CD4-positive, alpha-beta memory T cell (primary cell): ENCODE measurements at places on chromosomes 1 and 21. TPM values are rescaled to one million over a fixed set of nuclear protein-coding genes. Genes with fewer than 3 reads are reported as not detected.
A peak's percentile ranks its signal among the peaks of the same experiment; 100 is the strongest.

The REG4 gene
- total RNA-seq, result not detected

The SNX27 gene
- 44.3 TPM for total RNA-seq

DNA sequence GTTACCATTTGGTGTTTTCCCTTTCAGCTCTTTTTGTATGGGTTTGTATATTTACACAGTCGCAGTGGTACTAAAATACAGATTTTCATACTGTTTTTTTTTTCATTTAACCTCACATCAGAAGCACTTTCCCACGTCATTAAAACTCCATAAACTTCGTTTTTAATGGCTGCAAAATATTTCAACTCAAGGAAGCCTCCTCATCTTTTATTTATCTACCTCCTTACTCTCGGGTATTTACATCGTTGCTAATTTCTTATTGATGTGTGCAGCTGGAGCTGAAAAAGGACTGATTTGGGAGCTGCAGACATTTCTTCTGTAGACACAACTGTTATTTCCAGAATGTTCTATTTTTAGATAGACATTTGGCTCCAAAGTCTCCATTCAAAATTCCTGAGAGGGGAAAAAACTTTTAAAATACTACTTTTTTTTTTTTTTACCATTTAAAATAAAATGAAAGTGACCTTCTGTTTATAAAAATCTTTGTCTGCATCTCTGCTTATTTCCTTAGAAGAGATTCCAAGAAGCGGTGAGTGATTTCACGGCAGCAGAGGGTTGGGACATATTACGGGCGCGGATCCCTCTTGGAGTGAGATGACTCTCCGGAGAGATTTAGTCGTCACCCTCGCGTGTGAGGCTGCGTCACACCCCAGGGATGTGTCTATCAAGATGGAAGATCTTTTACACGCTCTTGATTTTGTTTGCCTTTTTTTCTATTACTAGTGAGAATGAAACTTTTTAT, 10.1 kb downstream of the RUNX3 start:
- H3K4me1 ChIP-seq, result peaks cover 100% of the 10 kb centered on the region
- H3K27ac ChIP-seq, result peak overlapping the region; percentile 98
- peaks cover 68% of the 10 kb centered on the region for H3K36me3 ChIP-seq
- DNase-seq, result no peak
- H3K27me3 ChIP-seq, result no peaks in the 10 kb centered on the region

DNA sequence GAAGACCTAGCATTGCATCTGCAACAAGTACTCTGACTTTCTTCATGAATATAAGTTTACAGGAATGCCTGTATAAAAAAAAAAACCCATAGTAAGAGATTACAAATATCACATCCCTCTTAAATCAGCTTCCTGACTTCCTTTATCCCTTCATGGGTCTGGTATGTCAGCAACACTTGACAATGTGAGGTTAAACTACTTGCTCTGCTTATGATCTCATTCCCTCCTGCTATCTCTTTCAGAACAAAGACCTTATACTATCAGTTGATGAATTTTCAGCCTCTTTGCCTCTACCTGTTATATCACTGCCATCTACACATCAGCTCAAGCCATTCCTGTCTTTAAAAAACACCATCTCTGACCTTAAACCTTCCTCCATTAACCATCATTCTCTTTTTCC, 130.9 kb upstream of the SAMSN1 start:
- peaks cover 34% of the 10 kb centered on the region for H3K4me1 ChIP-seq
- DNase-seq, result no peak
- no peaks in the 10 kb centered on the region for H3K27me3 ChIP-seq

- DNase-seq, result no peak
- H3K36me3 ChIP-seq, result no peaks in the 10 kb centered on the region
- H3K4me1 ChIP-seq, result no peaks in the 10 kb centered on the region
- no peak overlapping the region for H3K27ac ChIP-seq
Observed at GRCh38 chr1:67644566-67644965, 40.4 kb upstream of the GADD45A start.

DNA sequence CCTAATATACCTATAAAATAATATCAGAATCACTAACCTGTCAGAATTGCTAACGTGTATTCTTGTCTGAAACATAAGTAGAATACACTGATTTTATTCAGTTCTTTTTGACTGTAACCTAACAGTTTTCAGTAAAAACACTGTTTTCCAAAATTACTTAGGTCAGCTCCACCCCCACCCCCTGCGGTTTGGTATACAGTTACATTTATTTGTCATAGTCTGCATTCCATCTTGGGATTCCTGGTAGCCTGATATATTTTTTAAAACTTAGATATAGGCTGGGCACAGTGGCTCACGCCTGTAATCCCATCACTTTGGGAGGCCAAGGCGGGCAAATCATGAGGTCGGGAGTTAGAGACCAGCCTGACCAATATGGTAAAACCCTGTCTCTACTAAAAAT, 19.8 kb upstream of the ABCD3 start:
- H3K36me3 ChIP-seq, result no peaks in the 10 kb centered on the region
- no peak overlapping the region for H3K4me3 ChIP-seq
- DNase-seq, result no peak
- no peaks in the 10 kb centered on the region for H3K27me3 ChIP-seq
- H3K4me1 ChIP-seq, result no peaks in the 10 kb centered on the region

DNA sequence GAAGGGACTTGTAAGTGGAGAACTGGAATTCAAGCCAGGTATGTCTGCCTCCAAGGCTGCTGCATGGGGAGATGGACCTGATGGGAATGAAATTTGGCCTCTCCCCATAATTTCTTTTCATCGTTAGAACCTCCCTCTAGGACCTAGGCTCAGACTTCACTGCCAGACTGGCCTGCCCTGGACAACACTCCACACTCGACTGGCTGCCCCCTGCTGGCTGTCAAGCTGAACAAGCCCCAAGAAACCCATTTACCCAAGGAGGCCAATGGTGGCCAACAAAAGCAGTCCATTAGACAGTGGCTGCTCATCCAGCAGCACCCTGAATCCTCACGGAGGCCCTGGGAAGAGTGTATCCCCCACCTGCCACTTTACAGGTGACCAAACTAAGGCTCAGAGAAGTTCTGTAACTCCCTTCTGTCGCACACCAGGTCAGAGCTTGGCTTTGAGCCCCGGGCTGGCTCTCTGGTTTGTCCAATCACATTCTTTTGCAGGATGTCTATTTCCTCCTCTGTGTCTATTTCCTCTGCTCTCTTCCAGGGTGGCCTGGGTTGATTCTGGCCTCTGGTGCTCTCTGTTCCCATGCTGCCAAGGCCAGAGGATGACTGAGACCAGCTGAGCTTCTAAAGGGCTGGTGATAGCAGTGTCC, 3.8 kb downstream of the RNF186 start:
- no peak overlapping the region for H3K4me3 ChIP-seq
- H3K36me3 ChIP-seq, result no peaks in the 10 kb centered on the region
- H3K4me1 ChIP-seq, result no peaks in the 10 kb centered on the region
- H3K27ac ChIP-seq, result no peak overlapping the region

DNA sequence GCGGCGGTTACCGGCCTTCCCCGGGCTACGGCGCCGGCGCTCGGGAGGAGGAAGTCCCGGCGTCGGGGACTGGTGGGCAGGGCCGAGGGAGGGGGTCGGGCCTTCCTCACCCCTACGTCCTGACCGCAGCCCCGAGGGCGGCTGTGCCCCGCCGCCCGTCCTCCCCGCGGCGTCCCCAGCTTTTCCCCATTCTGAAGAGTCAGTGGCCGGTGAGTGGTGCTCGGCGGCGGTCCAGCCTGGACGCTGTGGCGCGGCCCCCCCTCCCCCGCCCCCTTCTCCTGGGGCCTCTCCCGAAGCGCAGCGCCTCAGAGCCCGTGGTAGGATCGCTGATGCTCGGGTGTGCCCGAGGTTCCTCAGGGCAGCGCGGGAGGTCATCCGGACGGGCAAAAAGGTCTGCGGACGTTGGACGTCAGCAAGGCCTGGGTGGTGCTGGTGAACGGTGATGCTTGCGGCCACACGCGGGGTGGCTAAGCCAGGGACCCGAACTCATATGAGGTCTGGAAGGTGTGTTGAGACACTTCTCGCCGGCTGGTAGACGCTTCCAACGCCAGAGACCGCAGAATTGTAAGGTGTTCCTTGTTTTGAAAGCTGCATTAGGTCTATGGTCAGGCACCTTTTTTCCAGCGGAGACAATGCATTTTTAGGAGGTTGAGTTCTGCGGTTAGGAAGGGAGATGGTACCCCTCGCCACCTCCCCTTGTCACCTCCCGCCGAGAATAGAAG, 725 bp downstream of the SLC25A33 start:
- H3K4me1 ChIP-seq, result peaks cover 19% of the 10 kb centered on the region
- no peaks in the 10 kb centered on the region for H3K36me3 ChIP-seq
- H3K27me3 ChIP-seq, result no peaks in the 10 kb centered on the region
- DNase-seq, result no peak
- peak overlapping the region; percentile 56 for H3K27ac ChIP-seq

- no peak overlapping the region for H3K4me3 ChIP-seq
- no peaks in the 10 kb centered on the region for H3K36me3 ChIP-seq
- H3K27ac ChIP-seq, result no peak overlapping the region
- DNase-seq, result no peak
Observed at GRCh38 chr1:188782220-188782841, 1695.3 kb downstream of the BRINP3 start.

- no peaks in the 10 kb centered on the region for H3K4me1 ChIP-seq
- DNase-seq, result no peak
- no peaks in the 10 kb centered on the region for H3K36me3 ChIP-seq
- no peak overlapping the region for H3K4me3 ChIP-seq
- no peak overlapping the region for H3K27ac ChIP-seq
Observed at GRCh38 chr1:220516014-220516721, 11.8 kb upstream of the MARK1 start.

DNA sequence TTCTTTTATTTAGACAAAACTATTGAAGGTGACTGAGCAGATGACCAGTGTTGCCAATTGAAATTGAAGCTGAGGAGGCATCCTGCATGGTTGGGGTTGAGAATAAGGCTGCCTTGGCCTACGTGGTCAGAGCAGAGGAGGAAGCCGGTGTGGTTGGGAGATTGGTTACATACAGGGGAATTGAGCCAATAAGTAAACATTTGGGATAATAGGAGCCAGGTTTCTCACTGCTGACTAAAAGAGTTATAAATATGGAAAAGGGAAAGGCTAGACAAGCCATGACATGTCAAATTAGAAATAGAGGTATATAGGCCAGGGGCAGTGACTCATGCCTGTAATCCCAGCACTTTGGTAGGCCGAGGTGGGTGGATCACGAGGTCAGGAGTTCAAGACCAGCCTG, 15.8 kb downstream of the SNX7 start:
- DNase-seq, result no peak
- no peak overlapping the region for H3K27ac ChIP-seq
- H3K36me3 ChIP-seq, result no peaks in the 10 kb centered on the region
- H3K4me1 ChIP-seq, result no peaks in the 10 kb centered on the region
- no peaks in the 10 kb centered on the region for H3K27me3 ChIP-seq
- no peak overlapping the region for H3K4me3 ChIP-seq
